ENCODE measurements at places on chromosomes 13 and 19.

DNA sequence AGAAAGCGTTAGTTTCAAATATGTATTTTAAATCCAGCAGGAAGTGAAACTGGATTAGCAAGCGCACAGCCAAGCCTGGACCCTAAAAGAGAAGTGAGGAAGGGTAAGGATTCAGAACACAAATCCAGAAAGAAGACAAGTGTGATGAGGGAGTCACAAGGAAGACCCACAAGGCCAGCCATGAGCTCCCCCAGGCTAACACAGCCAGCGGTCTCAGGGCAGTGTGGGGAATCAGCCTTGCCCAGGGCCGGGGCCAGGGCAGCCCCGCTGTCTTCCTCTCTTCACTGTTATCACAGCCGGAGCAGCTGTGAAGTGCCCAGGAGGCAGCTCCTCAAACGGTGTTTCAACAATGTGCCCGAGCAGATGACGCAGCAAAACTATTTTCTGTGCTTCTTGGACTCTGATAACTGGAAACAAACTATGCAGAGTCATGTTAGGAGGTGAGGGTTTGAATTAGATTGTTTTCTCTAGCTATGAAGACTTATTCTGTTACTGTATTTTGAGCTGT is 12.2 kb upstream of the CDC16 start:
- peak; percentile 88 for DNase-seq

- no peak for DNase-seq
Observed at GRCh38 chr19:45901912-45902650, at the start of gene MYPOP. TSS of gene MYPOP (minus strand) at chr19:45902613. CDS start at chr19:45901773, 840 bp downstream.

DNA sequence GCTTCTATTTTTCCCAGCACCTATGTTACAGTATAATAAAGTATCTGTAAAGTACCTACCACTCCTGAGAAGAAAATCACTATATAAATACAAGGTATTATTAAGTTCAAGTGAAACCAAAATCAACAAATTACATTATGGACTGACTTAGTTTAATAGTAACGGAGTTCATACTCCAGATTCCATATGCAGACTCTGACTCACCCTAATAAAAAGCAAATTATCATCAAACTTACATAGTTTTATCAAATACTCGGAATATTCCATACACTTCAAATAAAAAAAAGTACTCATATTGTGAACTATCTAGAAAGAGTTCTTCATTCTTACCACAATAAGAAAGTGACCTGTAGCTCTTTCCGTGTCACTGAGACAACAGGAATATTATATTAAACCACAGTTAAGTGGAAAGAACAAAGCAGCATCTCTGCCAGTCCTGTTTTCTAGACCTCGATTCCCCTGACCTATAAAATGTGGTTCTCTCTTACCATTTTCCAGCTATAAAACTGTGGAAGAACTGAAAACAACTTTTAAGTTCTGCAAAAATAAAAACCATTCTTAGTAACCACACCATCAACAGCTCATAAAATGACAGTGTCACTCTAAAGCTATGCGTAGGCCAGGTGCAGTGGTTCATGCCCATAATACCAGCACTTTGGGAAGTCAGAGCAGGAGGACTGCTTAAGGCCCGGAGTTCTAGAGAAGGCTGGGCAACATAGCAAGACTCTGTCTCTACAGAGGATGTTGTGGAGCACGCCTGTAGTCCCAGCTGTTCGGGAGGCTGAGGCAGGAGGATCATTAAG is 42.6 kb downstream of the USP12 start:
- no peak for DNase-seq

DNA sequence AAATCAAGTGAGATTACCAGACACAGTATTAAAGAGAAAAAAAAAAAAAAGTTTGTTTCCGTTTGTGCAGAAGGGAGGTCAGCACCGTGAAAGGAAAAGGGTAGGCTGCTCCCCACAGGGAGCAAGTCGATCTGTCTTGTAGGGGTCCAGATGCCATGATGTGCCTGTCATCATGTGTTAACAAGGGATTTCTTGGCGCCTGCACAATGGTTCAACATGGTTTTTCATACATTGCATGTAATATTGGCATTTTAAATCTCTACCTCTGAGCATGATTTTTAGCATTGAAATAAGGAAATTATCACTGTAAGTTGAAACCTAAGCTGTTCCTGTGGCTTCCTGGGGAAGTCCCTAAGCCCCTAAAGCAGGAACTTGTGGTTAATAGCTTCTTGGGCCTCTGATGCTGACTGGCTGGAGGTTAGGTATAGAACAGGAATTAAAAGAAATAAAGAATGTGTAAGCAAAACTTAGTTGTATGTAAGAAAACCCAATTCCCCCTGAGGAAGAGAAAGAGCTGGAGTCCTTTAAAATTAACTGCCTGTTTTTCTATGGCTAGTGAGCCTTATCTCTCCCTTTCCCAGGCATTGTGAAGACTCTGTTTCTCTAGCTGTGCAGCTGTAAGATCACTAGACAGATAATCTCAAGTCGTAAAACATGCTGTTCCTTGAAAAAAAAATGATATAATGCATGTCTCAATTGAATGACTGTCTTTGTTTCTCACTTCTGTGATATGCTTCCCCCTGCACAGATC is 7.4 kb upstream of the FCGBP start:
- peak; percentile 52 for DNase-seq

- no peak for DNase-seq
Observed at GRCh38 chr13:100652510-100652909, 22.1 kb downstream of the TMTC4 start.

- no peak for DNase-seq
Observed at GRCh38 chr19:47049307-47049700, 880 bp upstream of the TMEM160 start.

DNA sequence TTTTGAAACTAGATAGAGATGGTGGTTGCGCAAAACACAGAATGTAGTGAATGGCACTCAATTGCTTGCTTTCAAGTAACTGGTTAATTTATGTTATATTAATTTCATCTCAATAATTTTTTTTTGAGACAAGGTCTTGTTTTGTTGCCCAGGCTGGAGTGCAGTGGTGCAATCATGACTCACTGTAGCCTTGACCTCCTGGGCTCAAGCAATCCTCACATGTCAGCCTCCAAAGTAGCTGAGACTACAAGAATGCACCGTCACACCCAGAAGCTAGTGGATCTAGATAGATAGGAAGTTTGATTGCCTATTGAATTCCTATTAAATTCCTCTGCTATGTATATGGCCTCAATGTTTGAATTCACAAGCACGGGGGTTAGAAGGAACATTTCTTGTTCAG is 26.4 kb upstream of the ADGRE2 start:
- no peak for DNase-seq

- DNase-seq, result no peak
Observed at GRCh38 chr13:35984776-35985453, 146.3 kb downstream of the DCLK1 start.

- DNase-seq, result no peak
Observed at GRCh38 chr13:94712812-94713560, 641 bp upstream of the SOX21 start.

DNA sequence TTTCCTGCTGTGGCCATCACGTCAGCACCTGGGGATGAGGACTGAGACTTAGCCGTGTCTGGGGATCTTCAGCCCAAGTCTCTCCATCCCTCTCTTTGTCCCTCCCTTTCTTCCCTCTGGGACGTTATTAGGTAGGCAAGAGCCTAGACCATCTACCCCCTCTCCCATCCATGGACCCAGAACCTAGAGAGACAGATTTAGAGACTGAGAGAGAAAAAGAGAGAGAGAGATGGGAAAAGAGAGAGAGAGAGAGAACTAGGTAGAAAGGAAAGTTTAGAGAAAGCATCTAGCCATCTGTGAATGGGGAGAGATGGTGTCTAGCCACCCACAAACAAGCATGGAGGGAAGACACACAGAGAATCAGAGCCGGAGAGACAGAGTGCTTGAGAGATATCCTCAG is 473 bp downstream of the KLK4 start:
- no peak for DNase-seq

- peak; percentile 21 for DNase-seq
Observed at GRCh38 chr19:47351548-47351947, 2.4 kb downstream of the DHX34 start.

Measured in GDM1 (cell line).